Mesothelial cell of epicardium (in vitro differentiated cells): ENCODE measurements at places on chromosomes 2 and 18. TPM values are rescaled to one million over a fixed set of nuclear protein-coding genes. Genes with fewer than 3 reads are reported as not detected.

DNA sequence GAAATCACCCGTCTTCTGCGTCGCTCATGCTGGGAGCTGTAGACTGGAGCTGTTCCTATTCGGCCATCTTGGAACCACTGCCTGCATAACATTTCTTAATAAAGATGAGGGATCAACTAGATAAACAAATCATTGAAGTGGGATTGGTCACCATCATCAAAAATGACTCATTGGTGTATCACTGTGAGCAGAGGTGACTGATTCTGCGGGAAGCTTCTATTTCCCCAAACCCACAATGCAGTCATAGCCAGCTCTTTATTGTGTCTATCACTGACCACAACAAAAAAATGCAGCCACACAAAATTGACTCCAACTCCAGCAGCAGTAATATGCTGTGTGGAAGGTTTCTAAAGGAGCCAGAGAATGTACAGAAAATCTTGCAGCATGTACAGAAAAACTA is 630.7 kb upstream of the HS6ST1 start:
- DNase-seq = no peak

DNA sequence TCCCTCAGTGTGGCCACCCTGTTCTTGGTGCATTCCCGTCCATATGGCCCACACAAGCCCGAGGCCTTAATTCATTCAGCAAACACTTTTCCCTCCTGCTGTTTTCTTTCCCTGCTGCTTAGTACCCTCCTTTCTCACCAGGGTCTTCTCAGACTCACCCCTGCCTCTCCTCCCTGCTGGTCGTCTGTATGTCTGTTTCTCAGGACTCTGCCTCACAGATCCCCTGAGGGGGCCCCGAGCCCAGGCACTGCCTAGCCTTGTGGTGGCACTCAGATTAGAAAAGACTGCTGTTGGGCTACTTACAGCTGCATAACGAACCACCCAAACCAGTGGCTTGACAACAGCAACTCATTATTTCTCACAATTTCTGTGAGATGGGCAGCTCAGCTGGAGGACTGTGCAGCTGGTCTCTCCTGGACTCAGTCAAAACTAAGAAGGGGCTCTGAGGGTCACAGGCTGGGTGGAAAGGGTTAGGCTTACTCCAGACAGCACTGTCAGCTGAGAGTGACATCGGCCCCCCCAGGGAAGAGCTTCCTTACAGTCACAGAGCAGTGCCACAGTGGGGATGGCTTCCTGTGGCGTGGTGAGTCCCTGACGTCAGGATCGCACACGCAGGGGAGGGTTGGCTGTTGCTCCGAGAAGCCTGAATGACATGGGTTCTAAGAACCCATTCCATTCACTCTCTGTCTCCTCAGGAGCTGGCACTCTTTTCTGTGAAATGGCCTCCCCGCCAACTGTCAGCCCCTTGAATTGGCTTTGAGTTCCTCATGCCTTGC is 139.0 kb downstream of the UXS1 start:
- DNase-seq = no peak

DNA sequence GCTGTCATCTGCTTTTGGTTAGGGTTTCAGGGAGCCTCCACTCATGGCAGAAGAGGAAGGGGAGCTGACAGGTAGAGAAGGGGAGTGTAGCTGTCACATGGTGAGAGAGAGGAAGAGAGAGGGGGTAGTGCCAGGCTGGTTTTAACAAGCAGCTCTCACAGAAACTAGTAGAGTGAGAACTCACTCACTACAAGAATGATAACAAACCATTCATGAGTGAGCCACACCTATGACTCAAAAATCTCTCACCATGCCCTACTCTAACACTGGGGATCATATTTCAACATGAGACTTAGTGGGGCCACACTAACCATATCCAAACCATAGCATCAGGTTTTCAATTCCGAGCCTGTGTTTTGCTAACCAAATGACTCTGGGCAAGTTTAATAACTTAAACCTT is 274.9 kb upstream of the VWC2L start:
- DNase-seq = no peak

- no peak for DNase-seq
These were observed 15.2 kb upstream of the AGFG1 start for GRCh38 chr2:227456772-227457171.

- DNase-seq = no peak
These were observed 150.7 kb downstream of the THADA start for GRCh38 chr2:43444989-43445645.

DNA sequence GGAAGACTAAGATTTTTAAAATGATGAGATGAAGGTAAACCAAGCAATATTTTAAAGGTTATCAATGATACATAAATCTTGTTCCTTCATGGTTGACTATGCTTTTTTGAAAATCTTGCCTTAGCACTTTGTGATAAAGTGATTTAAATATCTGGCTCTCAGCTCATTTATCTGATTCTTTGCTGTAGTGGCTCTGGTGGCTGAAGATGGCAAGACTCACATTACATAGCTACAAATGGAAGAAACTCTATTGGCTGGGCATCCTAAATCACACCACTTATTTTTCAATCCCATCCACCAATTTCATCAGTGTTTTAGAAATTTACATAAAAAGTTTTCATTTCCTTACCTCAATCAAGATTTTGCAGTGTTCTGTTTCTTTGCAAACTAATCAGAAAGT is 16.6 kb upstream of the APCDD1 start:
- no peak for DNase-seq

DNA sequence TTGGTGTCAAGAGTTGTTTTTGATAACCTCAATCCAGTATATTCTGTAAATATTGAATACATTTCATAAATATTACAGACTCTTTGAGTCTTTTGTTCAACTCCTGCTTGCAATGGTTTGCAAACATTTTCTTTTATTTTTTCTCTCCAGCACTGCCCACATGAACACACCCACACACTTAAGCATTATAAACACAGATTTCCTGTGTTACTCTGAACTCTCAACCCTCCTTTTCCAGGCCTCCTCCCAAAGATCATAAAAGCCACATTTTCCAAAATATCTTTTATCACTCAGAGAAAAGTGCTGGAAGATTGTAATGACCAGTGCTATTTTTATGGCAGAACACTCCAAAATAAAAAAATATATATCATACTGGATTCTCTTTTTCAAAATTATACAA is 20.5 kb downstream of the ARHGAP25 start:
- DNase-seq = no peak

DNA sequence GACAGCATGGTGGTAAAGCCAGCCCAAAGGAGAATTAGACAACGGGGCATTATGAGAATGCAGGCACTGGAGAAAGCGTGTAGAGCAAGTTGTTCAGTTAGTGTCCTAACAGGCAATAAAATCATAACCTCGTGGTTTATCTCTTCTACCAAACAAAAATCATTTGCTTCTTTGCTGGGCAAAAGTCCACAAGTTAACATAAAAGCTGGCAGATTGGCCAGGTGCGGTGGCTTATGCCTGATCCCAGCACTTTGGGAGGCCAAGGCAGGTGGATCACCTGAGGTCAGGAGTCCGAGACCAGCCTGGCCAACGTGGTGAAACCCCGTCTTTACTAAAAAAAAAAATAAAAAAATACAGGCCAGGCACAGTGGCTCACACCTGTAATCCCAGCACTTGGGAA is 364.1 kb downstream of the SETBP1 start:
- no peak for DNase-seq

DNA sequence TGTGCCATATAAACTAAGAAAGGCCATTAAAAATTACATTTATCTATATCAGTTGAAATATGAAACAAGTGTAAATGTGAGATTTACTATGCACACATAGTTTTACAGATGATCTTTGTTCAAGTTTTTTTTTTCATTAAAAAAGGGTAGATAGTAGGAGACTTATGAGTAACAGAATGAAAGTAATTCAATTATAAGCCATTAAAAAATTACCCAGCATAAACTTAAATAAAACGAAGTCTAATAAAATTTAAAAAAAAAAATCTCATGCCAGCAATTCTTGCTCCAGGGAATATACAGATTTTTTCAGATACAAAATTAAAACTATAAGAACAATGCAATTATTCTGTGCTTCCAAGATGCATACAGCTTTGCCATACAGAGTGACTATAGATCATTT is 118.3 kb upstream of the RNU4ATAC start:
- DNase-seq = no peak

DNA sequence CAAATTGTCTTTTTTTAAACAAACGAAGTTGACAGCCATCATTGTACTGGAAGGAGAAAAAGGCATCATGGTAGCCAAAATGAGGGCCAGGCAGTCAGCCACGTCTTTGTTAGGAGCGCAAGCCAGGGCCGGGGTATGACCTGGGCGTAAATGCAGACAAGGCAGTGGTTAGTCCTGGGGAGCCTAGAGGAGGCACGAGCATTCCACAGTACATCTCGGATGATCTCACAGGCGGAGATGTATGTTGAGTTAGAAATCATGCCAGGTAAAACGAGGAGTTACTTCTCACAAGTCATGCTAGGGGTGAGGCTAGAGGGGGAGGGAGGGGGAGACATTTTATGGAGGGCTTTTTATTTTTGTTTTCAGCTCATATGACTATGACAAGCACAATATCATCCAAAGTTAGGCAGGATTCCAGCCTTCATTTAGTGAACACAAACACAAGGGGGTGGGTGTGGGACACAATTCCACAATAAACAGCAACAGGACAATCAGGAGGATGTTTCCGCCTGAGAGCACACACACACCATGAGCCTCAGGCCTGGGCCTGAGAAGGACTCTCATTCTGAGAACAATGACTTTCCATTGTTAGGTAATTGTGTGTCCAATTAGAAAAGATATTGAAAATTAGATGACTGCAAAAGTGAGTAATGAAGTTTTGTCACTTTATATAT is 64.4 kb upstream of the PGAP1 start:
- DNase-seq = no peak

DNA sequence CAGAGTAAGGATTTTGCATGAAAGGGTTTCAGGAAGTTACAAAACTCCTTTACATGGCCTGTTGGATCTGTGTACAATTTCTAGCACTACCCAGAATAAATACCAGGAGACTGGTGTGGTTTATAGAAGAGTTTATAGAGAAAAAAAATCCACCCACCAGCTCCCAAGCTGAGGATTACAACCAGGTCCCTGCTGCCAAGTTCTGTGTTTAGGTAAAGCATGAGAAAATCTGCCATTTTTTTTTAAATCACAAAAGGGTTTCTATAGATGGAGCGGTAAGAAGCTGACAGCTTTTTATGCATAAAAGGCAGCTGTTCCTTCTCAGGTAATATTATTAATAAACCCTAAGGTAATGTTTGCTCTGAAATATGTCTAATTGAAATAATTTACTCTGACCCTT is 545.4 kb upstream of the ZEB2 start:
- DNase-seq = no peak

GRCh38 chr2:200403814-200404213 is 97.3 kb downstream of the SPATS2L start:
- DNase-seq = no peak

DNA sequence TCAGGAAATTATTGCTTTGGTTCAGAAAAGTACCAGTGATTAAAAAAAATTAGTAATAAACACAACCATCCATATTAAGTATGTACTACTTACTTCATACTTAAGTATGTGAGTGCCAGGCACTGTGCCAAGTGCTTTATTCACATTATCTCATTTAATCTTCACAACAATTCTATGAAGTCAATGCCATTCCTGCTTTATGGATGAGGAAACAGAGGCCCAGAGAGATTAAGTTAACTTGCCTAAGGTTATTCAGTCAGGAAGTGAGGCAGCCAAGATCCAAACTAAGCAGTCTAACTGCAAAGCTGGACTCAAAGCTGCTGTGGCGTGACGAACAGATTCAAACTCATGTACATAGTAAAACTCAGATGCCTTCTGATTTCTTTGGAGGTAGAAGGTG is 22.3 kb downstream of the DTNB start:
- no peak for DNase-seq

DNA sequence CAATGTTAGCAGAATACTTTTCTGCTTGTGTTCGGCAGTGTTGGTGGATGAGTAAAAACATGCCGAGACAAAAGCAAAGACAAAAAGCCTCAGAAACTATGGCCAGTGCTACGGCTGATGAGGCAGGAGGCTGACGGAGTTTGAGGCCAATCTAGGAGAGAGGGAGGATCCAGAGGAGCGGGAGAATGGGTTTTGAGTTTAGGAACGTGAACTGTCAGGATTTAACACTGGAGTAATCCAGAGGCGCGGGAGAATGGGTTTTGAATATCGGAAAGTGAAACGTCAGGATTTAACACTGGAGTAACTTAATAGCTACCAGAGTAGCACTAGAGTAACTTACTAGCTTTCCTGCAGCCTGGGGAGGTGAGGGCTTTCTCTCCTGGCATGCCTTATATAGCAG is 37.4 kb downstream of the LYPD6B start:
- DNase-seq = no peak

- DNase-seq = no peak
These were observed 48.6 kb upstream of the FHL2 start for GRCh38 chr2:105447476-105447875.

- no peak for DNase-seq
These were observed 29.6 kb downstream of the CYRIA start for GRCh38 chr2:16635791-16636699.

Gene NIFK
- total RNA-seq = 46.6 to 54.2 TPM (median 50.7 TPM) in 3 replicates

Gene SP5
- 2.2 to 4.6 TPM (median 2.7 TPM) in 3 replicates for total RNA-seq

Gene SPDYA
- 1.3 to 2.0 TPM (median 1.7 TPM) in 3 replicates for total RNA-seq

Gene FAM237A
- total RNA-seq = not detected in 3 replicates

Gene CYS1
- 1.3 to 1.4 TPM (median 1.3 TPM) in 3 replicates for total RNA-seq

Gene CROCC2
- 0.16 to 0.32 TPM (median 0.16 TPM) in 3 replicates for total RNA-seq

Gene BMP10
- 0.13 TPM in 1 of 3 replicates, not detected in the others for total RNA-seq

Gene SLC30A3
- total RNA-seq = 2.3 to 3.4 TPM (median 3.1 TPM) in 3 replicates

Gene CHPF
- total RNA-seq = 78.1 to 81.0 TPM (median 78.5 TPM) in 3 replicates

Gene HMSD
- 2.7 to 7.2 TPM (median 3.5 TPM) in 3 replicates for total RNA-seq

Gene CAVIN2
- total RNA-seq = 0.72 to 0.96 TPM (median 0.80 TPM) in 3 replicates

Gene LRRTM4
- 24.9 to 28.8 TPM (median 27.7 TPM) in 3 replicates for total RNA-seq

Gene CD28
- not detected in 3 replicates for total RNA-seq
